Hippocampal formation (tissue), 2 donors: ENCODE measurements at places on chromosomes 3 and 15.

- DNase-seq = no peak
Measured at GRCh38 chr15:80090041-80090440, 30.6 kb downstream of the ZFAND6 start.

- no peak for DNase-seq
Measured at GRCh38 chr3:31924610-31925270, 56.3 kb downstream of the OSBPL10 start.

- DNase-seq = no peak
Measured at GRCh38 chr3:79203144-79203519, 564.7 kb downstream of the ROBO1 start.

DNA sequence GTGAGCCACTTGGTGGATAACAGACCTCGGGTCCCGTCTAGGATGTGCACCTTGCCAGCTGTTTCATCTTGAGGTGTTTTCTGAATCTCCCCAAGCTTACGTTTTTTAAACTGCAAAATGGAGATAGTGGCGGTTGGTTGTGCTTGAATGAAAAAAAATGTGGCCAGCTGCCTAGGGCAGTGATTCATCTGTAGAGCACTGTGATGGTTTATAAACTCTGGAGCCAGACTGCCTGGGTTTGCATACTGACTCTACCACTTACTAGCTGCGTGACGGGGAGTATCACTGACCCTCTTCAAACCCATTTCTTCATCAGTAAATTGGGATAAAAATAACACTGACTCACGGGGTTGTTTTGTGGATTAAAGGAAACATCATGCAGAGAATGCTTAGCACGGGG lies 159.1 kb downstream of the CHL1 start:
- DNase-seq = no peak
